NCI-H748 treated with DMSO at 0.1 percent for 48 hours (cell line): ENCODE measurements at places on chromosomes 7 and 10.

- no peak for DNase-seq
Measured at GRCh38 chr7:45223078-45223477, 65.5 kb downstream of the RAMP3 start.

- no peak for DNase-seq
Measured at GRCh38 chr7:17329440-17329839, 31.0 kb downstream of the AHR start.

GRCh38 chr10:44958196-44958897 is 1.3 kb upstream of the RASSF4 start:
- no peak for DNase-seq

GRCh38 chr7:157523766-157524421 is 187.1 kb downstream of the DNAJB6 start:
- DNase-seq = no peak

GRCh38 chr7:30936650-30937245 is 25.1 kb downstream of the AQP1 start:
- no peak for DNase-seq

GRCh38 chr10:47101196-47101595 is 190.0 kb downstream of the PTPN20 start:
- no peak for DNase-seq
